Neural cell (in vitro differentiated cells): ENCODE measurements at places on chromosomes 16 and 17. TPM values are rescaled to one million over a fixed set of nuclear protein-coding genes. Genes with fewer than 3 reads are reported as not detected.

CRK gene
- 105 and 111 TPM in 2 replicates for polyA plus RNA-seq

ATP1B2 gene
- polyA plus RNA-seq: 3.2 and 4.2 TPM in 2 replicates

ZNF75A gene
- polyA plus RNA-seq: 58.3 and 76.0 TPM in 2 replicates

ZNF19 gene
- polyA plus RNA-seq: 6.6 and 11.8 TPM in 2 replicates

TNFRSF12A gene
- 2.0 and 2.3 TPM in 2 replicates for polyA plus RNA-seq

CSH1 gene
- polyA plus RNA-seq: not detected in 2 replicates

ADGRG3 gene
- 0.62 and 0.86 TPM in 2 replicates for polyA plus RNA-seq

STXBP4 gene
- 8.1 and 21.3 TPM in 2 replicates for polyA plus RNA-seq

MRPL27 gene
- polyA plus RNA-seq: 118 and 138 TPM in 2 replicates

DPEP2 gene
- polyA plus RNA-seq: not detected in 2 replicates

PPY gene
- polyA plus RNA-seq: not detected in 2 replicates
